ENCODE measurements at places on chromosomes 5 and 9.

GRCh38 chr5:170614065-170614490 is 110.3 kb downstream of the KCNIP1 start:
- DNase-seq = no peak

GRCh38 chr5:150639377-150639692 is 1.1 kb upstream of the SYNPO start:
- no peak for DNase-seq

GRCh38 chr9:12774861-12775678 is at the start of gene LURAP1L:
Gene LURAP1L (plus strand): TSS chr9:12775020. CDS start chr9:12775716, 696 bp downstream.
- no peak for DNase-seq

DNA sequence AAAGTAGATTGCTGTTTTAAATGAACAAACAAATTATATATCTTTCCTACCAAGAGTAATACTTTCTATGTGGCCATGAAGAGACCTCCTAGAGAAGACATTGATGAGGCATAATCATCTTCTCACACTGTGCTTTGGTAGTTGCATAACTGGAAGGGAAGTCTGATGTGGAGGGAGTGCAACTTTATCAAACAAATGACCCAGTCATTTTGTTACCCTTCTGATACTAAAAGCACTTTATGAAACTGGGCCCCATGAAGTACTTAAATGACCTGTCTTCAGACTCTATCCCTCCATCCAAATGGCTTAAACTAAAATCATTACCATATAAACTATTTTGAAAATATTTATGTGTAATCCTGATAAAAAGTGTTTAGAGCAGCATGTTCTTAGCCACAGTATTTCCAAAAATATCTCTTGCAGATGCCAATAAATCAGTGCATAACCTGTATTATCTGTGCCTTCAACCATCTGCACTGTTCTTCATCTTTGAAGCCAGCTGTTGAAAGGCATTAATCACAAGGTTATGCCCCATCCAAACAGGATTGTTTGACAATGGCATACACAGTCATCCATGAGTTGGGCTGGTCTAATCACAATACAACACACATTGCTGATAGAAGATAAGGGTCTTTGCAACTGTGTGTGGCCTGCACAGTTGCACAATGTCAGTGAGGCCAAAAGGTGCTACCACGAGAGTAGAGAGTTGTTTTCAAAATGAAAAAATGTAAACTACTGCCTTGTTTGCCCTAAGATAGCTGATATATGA is 31.9 kb upstream of the MIER3 start:
- DNase-seq = no peak

DNA sequence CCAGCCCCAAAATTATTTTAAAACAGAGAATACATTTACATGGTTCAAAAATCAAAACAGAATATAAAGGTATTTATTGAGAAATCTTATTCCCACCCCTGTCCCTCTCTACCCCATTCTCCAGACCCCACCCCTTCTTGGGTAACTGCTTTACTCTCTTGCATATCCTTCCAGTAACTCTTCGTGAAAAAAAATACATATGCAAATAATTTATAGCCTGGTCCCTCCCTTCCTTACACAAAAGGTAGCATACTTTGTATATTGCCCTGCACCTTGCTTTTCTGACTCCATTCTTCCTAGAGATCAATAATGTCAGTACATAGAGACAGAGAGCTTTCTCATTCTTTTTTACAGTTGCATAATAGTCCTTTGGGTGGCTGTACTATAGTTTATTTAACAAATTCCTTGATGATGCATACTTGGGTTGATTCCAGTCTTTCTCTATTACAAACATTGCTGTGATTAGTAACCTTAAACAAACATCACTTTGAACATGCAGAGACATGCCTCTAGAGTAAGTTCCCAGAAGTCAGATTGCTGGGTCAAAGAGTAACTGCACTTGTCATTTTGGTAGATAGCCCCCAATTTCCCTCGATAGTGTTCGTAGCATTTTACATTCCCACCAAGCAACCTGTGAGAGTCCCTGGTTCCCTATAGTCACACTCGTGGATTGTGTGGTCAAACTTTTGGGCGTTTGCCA is 47.9 kb downstream of the STOM start:
- DNase-seq = no peak

DNA sequence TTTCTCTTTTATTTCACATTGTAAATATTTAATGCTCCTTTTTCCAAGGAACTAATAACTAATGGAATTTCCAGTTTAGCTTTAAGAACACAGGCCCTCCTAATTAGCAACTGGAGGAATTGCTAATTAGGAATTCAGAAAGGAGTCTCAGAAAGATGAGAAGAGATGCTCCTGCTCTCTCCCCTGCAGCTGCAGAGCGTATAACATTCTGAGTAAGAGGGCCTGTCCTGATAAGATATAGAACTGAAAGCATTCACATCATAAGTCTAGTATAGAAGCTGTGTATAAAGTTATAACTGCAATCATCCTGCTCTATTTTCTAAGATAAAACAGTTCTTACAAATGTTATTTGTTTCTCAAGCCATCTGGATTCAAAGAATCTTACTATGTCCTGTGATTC is 83.2 kb downstream of the DTWD2 start:
- DNase-seq = no peak

All from stimulated activated CD4-positive, alpha-beta T cell treated with anti-CD3 and anti-CD28 coated beads, Interleukin-2, amount 100 ng/mL, for 4 hours (primary cell).